ENCODE measurements at places on chromosomes 3 and 15. TPM values are rescaled to one million over a fixed set of nuclear protein-coding genes. Genes with fewer than 3 reads are reported as not detected.
A peak's percentile ranks its signal among the peaks of the same experiment; 100 is the strongest.

- no peak for DNase-seq
Observed at GRCh38 chr3:122498152-122498551, 16.6 kb downstream of the KPNA1 start.

GRCh38 chr3:129940086-129940485 is 34.4 kb upstream of the TRH start:
- DNase-seq: no peak

GRCh38 chr3:9786825-9787669 is 5.2 kb downstream of the TADA3 start:
- DNase-seq: no peak

- DNase-seq: peak; percentile 15
Observed at GRCh38 chr3:149536429-149536828, 61.9 kb downstream of the TM4SF4 start.

DNA sequence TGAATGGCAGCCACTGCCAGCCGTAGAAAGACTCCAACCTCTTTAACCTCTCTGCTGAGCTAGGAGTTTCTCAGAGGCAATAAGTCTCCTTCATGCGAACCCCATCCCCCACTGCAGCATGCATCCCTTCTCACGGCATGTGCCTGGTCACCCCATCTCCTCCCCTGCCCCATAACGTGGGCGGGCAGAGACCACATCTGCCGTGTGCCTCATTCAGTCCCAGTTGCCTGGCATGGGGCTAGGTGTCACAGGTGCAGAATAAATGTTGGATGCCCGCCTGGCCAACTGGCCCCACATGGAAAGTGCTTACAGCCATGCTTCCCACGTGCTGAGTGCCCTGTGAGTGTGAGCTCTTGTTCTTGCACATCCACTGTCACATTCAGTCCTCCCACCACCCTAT is 43.5 kb upstream of the NTRK3 start:
- no peak for DNase-seq

DNA sequence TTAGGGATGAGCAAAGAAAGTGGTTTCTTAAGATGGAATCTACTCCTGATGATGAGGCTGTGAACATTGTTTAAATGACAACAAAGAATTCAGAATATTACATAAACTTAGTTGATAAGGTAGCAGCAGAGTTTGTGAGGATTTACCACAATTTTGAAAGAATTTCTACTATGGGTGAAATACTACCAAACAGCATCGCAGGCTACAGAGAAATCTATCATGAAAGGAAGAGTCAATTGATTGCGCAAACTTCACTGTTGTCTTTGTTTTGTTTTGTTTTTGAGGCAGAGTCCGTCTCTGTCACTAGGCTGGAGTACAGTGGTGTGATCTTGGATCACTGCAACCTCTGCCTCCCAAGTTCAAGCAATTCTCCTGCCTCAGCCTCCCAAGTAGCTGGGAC is 107.4 kb upstream of the SLC6A6 start:
- no peak for DNase-seq

ZNF501 gene
- total RNA-seq: 2.6 TPM

MASP1 gene
- total RNA-seq: 15.7 TPM

CHRNA7 gene
- 11.8 TPM for total RNA-seq

CACNA1D gene
- 19.3 TPM for total RNA-seq
